ENCODE measurements at places on chromosomes 2 and 18.
A peak's percentile ranks its signal among the peaks of the same experiment; 100 is the strongest.

- no peak for DNase-seq
Observed at GRCh38 chr2:148554459-148555247, 89.9 kb upstream of the EPC2 start.

- no peak for DNase-seq
Observed at GRCh38 chr2:113965644-113966043, 75.8 kb downstream of the ACTR3 start.

DNA sequence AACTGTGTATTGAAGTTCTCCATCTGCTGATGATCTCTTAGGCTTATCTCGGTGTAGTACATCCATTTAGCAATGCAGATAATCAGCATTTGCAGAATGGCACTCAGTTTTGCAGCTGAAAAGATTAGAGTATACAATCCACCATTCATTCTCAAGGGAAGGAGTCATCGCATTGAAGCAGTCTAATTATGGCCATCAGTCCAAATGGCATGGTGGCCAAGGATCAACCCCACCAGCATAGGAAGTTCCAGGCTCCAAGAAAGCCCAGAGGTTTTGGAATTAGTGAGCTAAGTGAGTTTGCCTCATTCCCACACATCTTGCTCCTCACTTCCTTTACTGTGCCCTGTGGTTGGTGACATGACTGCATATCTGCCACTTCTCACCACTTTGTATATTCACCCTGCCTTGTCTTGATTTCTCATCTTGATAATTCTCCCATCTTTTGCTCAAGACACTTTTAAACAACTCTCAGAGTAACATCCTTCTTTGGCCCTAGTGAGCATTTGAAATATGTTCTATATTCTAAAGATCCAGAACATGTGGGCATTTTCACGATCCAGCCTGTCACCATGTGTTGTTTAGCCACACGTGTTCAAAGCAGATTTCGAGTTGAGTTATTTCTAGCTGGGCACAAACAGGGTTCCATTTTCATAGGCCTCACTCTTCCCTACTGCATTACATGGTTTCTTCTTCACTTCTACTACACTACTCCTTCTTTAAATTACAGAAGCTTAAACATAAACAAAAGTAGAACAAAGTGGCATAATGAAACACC is 1119.8 kb downstream of the TSN start:
- DNase-seq = no peak

DNA sequence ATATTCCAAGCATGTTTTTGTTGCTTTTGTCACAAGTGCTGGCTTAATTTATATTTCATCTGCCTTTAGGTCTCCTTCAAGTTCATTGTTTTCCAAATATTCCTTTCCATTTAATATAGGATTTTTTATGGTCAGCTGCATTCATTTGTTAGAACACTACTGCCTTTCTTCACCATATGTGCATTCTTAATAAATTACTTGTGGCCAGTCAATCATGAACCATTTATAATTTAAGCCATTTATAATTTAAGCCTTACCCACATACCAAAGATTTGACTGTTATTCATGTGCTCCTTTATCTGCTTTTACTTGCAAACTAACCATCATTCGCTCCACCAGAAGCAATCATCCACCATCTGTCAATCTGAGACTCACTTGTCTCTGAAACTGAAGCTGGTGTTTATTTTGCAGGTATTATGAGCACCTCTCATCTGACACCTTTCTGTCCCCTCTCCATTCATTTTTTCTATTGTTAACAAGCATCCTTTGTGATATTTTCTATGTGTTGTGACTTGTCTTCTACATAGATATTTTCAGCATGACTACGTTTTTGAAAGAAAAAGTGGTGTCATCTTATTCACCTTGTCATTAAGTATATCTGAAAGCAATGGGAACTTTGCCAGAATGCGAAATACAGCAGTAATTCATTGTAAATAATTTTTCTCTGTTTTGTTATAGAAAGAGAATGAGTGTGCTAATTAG is 786.8 kb downstream of the KCNJ3 start:
- DNase-seq = no peak

- no peak for DNase-seq
Observed at GRCh38 chr2:118242216-118242615, 153.9 kb downstream of the INSIG2 start.

DNA sequence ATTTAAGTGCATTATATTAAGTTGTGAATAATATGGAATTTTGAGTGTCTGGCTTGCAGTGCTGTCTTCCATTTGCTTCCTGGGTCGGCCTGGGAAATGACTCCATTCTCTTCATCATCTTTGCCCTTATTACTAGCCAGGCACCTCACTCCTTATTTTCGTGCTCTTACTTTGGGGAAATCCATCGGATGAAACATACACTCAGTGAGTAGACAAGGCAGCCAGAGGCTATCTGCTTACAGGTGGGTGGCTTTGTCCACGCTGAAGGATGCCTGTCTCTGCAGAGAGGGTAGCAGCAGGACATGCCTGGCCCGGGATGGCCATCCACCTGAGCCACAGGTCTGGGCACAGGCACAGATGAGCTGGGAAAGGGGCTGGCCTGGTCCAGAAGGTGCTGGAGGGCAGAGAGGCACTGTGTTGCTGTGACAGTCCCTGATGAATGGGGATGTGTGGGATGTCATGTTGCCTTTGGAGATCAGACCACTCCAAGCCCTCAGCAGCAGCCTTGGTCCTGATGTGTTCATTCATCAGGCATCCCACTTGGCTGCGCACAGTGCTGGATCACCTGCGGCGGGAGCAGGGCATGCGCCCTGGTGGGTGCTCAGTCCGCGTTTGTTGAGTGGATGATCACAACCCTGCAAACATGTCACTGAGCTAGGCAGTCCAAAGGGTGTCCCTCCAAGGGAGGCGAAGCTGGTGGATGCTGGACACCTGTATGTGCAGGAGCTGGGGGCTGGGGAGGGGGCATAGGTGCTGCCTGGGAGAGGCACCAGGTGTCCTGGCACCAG is 236.0 kb downstream of the LDLRAD4 start:
- no peak for DNase-seq

GRCh38 chr18:79245517-79246001 is 150.2 kb upstream of the NFATC1 start:
- DNase-seq = peak; percentile 7

DNA sequence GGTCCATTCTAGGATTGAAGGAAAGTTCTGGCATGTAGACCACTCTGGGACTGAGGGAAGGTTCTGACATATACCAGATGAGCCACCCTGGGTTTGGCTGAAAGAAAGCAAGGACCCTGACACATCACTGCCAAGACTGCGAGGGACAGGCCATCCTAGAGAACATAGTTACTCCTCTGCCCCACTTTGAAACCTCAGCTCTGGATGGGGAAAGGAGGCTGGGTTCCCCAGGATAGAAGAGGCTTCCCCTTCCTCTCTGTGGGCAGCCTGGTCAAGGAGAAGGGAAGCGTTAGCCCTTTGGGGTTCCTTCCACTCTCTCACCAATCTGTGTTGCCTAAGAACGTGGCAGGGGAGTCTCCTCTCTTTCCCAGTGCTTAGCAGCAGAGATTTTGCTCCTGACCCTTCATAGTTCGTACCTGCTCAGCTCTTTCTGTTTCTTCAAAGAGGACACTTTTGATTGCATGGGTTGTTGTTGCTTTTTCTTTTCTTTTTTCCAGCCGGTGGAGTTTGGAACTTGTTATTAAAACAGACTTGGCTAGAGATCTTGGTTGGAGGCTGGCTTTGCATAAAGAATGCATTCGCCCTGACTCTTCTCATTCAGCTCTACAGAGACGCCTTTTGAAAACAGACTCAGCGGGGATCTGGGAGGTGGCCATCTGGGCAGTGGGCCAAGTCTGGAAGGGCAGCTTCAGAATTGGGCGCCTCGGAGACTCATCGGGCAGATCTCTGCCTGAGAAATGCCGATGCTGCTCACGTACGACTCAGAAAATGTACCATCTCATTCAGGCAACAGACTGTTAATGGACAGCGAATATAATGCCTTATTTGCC is 166.1 kb downstream of the CLIP4 start:
- DNase-seq = no peak

GRCh38 chr2:10022966-10023662 is 20.2 kb upstream of the KLF11 start:
- no peak for DNase-seq

GRCh38 chr2:119826370-119826961 is 66.7 kb downstream of the PTPN4 start:
- DNase-seq = no peak

- no peak for DNase-seq
Observed at GRCh38 chr2:32485399-32485798, 128.6 kb downstream of the BIRC6 start.

DNA sequence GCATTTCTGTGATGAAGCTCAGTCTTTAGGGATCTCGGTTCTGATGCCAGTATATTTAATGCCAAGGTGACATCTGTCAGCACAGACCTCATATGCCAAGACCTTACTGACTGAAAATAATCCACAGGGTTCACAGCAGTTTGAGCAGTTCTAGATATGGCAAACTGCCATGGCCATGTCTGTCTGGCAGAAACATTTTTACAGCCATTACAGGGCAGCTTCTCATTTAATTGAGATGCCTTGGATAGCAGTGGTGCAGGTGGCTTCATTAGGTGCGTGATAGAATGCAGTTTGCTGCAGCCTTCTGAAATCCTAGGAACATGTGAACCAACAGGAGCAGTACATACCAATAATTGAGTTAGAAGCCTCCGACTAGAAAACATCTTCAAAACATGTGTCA is 510.6 kb downstream of the XIRP2 start:
- DNase-seq = no peak

DNA sequence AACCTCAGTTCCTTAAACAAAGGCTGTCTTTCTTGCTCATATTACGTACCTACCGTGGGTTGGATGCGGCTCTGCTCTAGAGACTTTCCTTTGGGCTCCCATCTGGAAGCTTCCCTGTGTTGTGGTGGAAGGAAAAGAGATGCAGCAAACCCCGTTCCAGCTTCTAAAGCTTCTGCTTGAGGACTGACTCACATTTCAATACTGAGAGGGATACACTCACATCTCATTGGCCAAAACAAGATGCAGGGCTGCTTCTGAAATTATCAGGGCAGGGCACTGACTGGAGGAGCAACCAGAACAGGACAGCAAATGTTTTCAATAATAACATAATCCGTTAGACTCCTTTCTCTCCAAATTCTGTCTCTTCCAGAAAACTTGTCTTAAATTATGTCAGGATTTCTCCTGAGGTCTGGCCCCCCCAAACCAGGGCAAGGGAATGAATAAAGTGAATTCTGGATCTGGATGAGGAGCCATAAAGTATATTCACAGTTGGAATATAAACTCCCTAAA is 4.5 kb upstream of the MYO5B start:
- no peak for DNase-seq

DNA sequence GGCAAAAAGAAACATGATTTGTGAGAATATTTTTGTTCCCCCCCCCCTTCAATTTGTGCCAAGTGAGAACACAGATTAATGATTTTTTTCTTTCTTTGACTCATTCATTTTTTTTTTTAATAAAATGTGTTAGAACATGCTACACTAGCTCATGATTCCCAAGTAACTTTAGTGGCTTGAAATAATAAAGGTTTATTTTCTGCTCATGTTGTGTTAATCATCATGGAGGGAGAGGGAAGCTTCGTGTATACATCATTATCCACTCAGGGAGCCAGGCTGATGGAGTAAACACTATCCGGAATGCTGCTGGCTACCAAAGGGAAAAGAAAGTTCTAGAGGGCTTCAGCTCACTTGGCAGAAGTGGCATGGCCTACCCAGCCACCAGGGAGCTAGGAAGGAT is 40.6 kb downstream of the PHLPP1 start:
- no peak for DNase-seq

DNA sequence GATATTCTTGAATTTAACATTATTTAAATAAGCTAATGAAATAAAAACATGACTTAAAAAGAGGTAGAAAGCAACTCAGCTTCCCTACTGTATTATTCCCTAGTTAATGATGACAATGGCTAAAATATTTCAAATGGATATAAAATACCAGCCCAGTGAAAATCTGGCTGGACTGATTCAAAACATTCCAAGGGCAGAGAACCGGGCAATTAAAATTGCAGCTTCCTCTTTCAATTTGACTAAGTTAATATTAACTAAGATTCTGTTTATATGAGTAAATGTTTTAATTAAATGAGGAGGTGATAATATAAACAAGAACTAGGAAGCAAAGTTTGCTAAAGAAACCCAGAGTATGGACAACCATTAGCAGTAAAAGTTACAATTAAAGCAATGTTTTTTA is 65.6 kb downstream of the RAPH1 start:
- no peak for DNase-seq

- DNase-seq = no peak
Observed at GRCh38 chr2:172082944-172083627, 2.2 kb upstream of the DLX1 start.

GRCh38 chr2:134372611-134373131 is 118.8 kb downstream of the MGAT5 start:
- DNase-seq = no peak
